T-helper 17 cell (primary cell): ENCODE measurements at places on chromosomes 6 and 20.

DNA sequence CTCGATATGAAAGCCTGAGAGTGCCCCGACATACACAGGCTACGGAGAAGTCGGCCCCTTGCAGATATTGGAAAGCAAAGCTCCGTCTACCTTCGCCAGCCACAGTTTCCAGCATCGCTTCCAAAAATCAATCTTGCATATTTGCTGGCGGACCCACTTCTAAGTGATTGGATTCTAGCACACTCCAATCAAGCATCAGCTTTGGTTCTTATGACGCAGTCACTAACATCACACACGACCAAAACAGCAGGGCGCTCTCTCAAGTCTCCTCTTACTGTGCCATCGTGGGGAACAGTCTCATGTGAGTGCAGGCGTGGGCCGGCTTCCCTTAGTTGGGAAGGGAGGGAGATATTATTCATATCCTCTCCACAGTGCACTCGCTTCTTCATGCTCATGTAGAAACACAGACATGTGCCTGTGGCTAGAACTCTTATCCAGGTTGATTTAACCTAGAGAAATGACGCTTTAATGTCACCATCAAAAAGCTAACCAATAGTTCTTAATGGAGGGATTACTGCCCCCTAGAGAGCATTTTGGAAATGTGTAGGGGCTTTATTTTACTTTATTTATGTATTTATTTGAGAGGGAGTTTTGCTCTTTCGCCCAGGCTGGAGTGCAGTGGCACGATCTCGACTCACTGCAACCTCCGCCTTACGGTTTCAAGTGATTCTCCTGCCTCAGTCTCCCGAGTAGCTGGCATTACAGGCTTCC lies 229.8 kb downstream of the SOD2 start:
- no peak for DNase-seq

- no peak for DNase-seq
Observed at GRCh38 chr6:90249458-90249857, 47.2 kb downstream of the BACH2 start.

GRCh38 chr6:170583756-170584180 lies 669 bp downstream of the PDCD2 start:
- DNase-seq: no peak

- no peak for DNase-seq
Observed at GRCh38 chr6:77373955-77374354, 89.3 kb downstream of the HTR1B start.

DNA sequence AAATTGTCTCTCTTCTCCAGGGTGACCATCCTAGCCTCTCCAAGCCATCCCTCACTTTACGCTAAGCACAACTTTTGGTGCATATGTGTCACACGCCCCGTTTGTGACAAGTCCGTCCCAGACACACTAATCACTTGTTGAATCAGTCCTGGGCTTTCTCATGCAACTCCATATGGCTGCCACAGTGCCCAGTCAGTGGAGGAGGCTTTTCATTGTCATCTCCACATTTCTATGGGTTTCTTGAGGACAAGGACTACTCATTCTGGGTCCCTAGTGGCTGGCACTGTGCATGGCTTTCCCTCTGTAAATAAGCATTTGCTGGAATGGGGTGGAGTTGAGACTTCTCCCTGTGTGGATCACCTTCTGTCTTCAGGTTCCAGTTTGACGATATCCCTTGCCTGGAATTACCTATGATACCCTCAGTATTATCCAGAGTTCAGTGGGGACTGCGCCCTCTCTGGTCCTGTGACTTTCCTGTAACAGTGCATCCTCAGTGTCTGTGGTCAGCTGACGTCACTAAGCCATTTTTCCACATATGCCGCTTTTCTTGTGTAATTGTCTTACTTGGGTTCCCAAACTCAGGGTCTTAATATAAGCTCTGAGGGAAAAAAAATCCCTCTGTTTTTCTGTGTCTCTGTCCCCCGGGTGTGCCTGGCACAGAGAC lies 59.8 kb upstream of the MYL9 start:
- no peak for DNase-seq
